ENCODE measurements at places on chromosomes 7 and 10.

GRCh38 chr7:106082087-106082854, 29.8 kb downstream of the SYPL1 start:
- no peak for DNase-seq

DNA sequence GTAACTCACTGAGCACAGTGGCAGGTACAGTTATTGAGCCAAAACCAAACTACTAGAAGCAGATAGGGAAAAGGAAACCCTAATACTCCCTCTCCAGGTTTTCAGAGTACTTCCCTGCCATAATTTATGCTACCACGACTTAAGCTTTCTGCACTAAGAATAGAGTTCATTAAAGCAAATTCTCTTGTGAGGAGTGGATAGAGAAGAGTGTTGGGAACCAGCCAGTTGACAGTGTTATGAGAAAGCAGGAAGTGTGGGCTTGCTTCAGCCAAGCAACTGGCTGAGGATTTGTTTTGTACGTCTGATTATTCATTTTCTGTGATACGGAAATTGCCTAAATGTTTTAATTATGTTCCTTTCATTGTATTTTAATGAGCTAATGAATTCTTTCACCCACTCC, 280.5 kb downstream of the KIF20B start:
- DNase-seq = no peak

DNA sequence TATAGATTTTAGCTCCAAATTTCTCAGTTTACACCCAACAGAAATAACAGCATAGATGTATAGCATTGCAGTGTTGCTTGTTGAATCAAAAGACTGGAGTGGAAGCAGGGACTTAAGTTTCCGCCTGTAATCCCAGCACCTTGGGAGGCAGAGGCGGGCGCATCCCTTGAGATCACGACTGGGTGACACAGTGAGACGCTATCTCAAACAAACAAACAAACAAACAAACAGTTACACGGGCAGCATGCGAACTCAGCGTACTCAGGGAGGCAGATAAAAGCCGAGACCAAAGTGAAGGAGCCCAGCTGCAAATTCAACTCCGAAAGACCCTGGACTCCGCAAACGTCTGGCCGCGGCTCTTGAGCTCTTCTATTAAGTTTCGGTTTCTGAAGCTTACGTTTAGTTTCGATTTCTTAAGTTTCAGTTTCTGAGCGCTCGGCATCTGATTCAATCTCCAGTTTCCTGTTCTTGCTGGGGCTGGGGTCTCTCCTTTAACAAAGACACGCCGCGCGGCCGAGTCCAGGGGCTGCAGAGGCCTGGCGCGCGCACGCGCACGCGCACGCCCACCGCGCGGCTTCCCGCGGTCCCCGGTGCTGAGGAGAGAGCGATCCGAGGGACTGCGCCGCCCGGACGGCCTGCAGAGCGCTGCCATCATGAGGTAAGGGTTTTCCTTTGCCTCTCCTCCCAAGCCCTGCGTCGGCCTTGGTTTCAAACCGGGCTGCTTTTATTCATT, at the start of gene IFIT5:
IFIT5 (plus strand) TSS at position 423 of the 733 bp plus-strand sequence; CDS start at position 654, 231 bp downstream.
- peak; percentile 75 for DNase-seq

DNA sequence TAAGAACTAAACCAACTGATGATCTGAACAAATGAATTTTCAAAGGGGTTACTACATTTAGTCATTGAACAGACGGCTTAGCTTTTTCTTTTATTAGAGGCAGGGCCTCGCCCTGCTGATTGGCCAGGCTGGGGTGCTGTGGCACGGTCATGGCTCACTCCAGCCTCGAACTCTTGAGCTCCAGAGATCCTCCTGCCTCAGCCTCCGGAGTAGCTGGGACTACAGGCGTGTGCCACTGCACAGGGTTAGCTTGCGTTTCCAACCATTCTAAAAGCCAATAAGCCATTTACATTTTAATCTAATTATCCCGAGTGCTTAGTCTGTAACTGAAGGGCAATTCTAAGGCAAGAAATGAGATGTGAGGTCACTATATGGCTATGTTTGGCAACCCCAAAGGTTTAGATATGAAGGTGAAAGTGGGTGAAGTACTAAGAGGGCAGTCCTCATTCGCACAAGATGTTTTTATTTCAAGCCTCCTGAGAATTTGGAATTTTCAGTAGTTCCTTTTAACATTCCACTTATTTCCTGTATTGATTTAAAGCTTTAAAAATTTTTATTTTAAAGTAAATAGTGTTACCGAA, 1.6 kb upstream of the CDK13 start:
- DNase-seq = no peak

DNA sequence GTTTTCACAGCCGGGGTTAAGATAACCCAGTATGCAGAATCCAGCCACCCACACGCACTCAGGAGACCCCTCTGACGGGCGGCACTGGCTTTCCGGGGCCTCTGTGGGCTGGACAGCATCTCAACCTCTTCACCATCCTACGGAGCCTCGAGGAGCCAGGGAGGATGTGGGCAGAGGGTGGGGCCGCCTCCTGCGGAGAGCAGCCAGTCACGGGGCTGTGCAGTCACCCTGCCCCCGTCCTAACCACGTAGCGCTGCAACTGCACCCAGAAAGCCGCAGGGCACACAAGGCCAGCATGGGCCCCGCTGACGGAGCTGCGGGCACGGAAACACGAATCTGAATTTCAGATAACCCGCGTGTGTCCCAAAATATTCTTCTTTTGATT, 270.3 kb downstream of the ELFN1 start:
- no peak for DNase-seq

GRCh38 chr7:105816954-105817615, 59.3 kb downstream of the ATXN7L1 start:
- no peak for DNase-seq

DNA sequence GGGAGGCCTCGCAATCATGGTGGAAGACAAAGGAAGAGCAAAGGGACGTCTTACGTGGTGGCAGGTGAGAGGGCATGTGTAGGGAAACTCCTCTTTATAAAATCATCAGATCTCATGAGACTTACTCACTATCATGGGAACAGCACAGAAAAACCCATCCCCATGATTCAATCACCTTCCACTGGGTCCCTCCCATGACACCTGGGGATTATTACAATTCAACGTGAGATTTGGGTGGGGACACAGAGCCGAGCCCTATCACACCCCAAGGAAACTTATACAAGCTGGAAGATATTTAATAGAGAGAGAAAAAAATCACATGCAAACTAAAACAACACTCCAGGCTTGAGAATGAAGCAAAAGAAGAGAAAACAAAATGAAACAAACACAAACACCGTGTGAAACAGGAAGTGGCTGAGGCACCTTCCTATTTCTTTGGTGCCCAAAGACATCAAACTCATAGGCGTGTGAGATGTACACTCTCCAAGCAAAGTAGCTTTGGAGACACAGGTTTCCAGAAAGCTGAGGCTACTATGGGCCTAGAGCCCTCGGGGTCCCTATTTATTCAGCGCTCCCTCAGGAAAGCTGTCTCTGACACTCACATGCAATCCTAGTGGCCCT, 97.2 kb downstream of the PRKCQ start:
- DNase-seq = no peak

- DNase-seq = peak; percentile 72
Observed at GRCh38 chr10:21078410-21079329, 181.6 kb upstream of the NEBL start.

DNA sequence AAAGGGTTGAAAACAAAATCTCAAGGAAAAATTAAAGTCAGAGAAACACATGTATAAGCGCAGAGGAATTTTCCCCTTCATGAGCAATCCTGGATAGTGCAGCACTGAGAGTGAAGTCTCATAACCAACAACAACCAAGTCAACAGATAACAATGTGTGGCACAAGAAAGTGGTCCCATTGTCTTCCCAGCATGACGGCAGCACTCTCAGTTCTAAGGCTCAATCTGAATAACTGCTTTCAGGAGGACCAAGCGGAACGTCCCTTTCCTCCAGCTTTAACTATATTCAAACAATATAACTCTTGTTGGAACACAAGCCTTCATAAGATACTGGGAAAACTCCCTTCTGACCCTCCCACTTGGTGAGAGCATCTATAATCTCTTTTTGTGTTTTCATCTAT, 137.9 kb downstream of the RAPGEF5 start:
- DNase-seq = no peak

- no peak for DNase-seq
Observed at GRCh38 chr7:18844735-18845134, 272.7 kb downstream of the TWIST1 start.

DNA sequence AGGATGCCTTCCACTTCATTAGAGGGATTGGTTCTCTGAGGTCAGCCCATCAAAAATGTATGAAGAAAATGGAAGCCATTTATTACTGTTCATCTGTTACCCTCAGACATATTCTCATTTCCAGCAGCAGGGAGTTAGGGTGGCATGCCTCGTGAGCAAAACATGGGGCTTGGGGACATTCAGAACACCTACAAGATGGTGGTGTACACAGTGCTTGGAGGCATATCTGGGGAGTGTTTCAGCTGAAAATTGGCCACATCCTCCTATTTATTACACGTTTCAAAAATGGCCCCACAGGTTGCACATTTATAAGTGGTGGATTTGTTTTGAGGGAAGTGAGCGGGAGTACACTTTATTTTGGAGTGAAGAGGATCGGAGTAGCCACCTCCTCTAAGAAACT, 93.4 kb downstream of the SPAG6 start:
- no peak for DNase-seq

DNA sequence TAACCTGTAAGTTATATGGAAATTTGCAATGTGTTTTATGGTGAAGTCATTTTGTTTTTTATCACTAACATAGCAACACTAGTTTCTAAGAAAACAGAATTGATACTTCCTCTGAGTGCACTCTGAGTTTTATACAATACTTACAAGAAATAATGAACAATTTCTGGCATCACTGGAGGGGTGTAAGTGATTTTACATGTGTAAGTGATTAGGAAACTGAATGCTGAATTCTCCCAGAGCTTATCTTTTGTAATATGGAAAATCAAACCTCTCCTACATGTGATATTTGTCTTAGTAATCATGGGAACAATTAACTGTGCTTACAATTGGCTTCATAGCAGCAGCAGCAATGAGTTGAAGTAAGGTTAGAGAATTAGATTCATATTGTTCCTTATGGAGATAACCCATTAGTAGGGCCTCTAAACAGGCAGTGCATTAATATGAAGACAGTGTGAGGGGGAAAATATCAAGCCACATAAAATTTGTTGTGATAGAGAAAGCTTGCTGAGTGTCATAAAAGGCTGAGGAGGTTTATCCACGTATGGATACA, 37.4 kb downstream of the SEMA3C start:
- no peak for DNase-seq

- peak; percentile 42 for DNase-seq
Observed at GRCh38 chr7:36214608-36215456, 61.8 kb downstream of the EEPD1 start.

DNA sequence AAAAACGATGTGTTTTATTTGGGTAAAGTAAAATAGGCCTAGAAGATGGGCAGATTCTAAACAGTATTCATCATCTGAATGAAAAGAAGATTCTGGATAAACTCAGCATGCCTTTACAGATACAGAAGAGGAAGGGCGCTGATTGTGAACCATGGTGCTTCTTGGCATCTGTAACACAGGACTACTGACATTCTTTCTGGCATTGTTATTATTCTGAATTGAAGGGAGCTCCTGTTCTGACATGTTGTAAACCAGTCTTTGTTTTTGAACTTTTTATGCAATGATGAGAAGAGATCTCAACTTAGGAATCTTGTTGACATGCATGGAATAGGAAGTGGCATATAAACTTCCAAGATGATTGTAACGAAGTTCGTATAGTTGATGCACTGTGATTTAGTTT, 13.5 kb downstream of the RPA3 start:
- DNase-seq = no peak

DNA sequence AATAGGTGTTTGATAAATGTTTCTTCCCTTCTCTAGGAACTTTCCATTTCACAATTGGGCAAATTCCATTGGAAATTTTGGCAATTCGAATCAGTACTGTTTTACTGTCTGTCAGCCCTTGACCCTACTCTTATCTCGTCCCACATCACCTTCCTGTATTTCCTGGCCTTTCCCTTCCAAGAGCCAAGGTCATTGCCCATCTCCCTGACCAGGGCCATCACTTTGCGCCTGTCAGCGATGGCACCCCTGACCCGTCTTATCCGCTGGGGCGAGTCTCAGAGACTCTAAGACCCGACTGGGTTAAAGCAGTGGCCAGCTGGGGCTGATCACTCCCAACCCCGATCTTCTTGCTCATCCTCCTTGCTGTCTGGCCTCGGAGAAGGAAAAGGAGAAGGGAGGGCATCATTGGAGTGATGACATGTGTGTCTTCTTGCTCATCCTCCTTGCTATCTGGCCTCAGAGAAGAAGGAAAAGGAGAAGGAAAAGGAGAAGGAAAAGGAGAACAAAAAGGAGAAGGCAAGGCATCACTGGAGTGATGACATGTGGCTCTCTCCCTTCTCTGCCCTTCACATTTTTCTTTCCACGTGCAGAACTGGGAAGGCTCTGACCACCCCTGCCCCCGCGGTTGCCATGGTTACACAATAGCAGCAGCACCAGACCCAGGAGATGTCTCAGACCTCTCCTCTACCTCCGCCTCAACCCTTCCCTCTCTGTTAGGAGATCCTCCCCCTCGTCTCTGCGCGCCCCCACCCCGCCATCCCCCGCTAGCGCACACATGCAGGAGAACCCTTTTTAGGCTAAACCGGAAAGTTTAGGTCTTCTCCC, 2.0 kb downstream of the SEMA3D start:
- DNase-seq = peak; percentile 22

DNA sequence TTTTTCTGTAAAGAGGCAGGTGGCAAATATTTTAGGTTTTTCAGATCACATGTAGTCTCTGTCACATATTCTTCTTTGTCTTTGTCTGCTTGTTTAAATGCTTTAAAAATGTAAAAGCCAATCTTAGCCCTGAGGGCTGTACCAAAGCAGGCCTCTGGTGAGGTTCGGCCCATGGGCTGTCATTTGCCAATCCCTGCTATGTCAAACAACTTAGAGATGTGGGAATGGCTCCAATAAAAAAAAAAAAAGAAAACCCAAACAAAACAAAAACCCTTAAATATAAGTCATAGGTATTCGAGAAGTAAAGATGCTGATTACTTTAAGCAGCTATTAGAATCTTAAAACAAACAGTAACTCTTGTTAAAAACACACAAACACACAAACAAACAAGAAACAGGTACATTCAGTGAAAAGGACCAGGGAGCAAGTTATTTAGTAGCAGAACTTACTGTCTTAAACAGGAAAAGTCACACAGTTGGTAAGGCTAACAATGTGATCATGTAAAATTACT, 61.4 kb upstream of the NAMPT start:
- DNase-seq = no peak

DNA sequence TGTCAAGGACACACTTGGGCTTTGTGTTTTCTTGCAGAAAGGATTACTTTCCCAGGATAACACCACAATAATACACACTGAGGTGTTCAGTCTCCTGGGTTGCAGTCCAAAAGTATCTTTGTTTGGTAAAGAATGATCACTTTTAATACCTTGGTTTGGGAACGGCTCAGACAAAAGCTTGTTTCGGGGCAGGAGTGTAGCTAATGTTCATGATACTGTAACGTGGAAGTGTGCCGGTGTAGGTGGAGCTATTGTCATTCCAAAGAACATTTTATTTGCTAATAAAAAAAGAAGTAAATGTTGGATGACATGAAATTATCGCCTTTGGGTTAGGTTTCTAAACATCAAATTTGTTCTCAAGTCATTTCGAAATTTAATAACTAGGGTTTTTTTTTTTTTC, 1.2 kb downstream of the EIF4H start:
- no peak for DNase-seq

DNA sequence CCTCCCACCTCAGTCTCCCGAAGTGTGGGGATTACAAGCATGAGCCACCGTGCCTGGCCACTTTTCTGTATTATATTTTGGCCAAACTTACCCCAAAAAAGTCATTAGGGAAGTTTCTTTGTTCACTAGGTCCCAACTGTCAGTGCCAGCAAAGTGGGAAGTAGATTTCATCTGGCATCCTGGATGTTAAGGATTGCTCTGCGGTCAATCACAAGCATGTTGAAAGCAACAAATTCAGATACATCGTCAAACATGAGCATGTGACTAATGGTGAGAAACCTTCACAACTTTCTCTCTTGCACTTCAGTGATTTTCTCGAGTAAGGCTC, 14.3 kb upstream of the LRRC17 start:
- no peak for DNase-seq

Measured in HEK293T (cell line).